ENCODE measurements at places on chromosomes 4 and X. TPM values are rescaled to one million over a fixed set of nuclear protein-coding genes. Genes with fewer than 3 reads are reported as not detected.
A peak's percentile ranks its signal among the peaks of the same experiment; 100 is the strongest.

DNA sequence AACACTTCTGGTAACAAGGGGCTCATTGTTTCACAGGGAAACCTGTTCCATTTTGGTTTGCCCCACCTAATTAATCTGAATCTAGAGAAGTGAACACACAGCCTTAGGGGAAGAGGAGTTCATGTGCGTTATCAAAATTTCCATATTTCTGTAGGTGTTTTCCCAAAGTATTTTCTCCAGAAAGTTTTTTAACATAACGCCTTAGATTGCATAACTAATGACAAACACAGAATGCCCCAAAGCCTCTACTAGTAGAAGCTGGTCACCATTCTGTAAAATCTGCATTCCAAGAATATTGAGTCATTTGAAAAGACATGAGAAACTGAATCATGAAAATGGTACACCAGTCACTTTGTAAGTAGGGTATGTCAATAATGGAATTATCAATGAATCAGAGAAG, 41.1 kb downstream of the IL13RA2 start:
- no peak overlapping the region for H3K27ac ChIP-seq
- H3K4me1 ChIP-seq: no peaks in the 10 kb centered on the region
- H3K4me3 ChIP-seq: no peak overlapping the region

IL2 gene
- total RNA-seq: not detected

DNA sequence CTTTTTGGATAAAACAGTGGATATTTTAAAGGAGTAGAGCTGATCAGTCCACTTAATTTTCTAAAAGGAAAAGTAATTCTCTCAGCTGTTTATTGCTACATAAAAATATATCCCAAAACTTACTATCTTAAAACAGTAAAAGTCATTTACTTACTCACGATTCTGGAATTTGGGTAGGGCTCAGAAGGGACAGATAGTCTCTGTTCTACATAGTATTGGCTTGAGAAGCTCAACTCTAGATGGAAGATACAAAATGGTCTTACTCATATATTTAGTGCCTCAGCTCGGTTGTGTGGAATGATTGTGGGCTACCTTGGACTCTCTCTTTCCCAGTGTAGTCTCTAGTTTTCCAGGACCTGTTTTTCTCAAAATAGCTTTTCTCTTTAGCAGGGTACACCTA, 691.5 kb upstream of the POU3F4 start:
- no peaks in the 10 kb centered on the region for H3K4me1 ChIP-seq
- no peaks in the 10 kb centered on the region for H3K36me3 ChIP-seq
- H3K4me3 ChIP-seq: no peak overlapping the region
- no peak for DNase-seq

- H3K4me3 ChIP-seq: no peak overlapping the region
- H3K27ac ChIP-seq: no peak overlapping the region
- no peak for DNase-seq
- H3K36me3 ChIP-seq: no peaks in the 10 kb centered on the region
Measured at GRCh38 chr4:169996379-169997240, 29.6 kb downstream of the MFAP3L start.

GRCh38 chr4:42995343-42995944, 102.9 kb downstream of the GRXCR1 start:
- no peak for DNase-seq
- H3K4me3 ChIP-seq: no peak overlapping the region
- H3K4me1 ChIP-seq: no peaks in the 10 kb centered on the region
- H3K27ac ChIP-seq: no peak overlapping the region
- no peaks in the 10 kb centered on the region for H3K36me3 ChIP-seq

DNA sequence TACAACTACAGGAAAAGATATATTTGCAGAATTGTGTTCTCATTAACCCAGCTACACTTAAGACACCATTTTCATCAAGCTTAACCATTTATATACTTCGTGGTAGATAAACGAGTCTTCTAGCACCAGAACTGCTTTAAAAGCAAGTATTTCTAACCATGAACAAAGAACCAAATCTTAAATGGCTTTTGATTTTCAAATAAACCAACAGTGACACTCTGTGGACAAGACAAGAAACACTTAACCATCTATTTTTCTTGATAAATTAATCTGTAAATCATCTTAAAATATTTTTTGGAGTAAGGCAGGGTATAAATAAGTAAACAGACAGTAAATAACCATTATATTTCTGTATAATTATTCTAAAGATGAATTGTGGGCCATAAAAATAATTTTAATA, 10.2 kb downstream of the BEND2 start:
- no peaks in the 10 kb centered on the region for H3K4me1 ChIP-seq
- peak; percentile 34 for DNase-seq
- H3K27me3 ChIP-seq: no peaks in the 10 kb centered on the region
- no peak overlapping the region for H3K4me3 ChIP-seq
- no peak overlapping the region for H3K27ac ChIP-seq

CSAG2 gene
- total RNA-seq: not detected

Data from left lung (tissue), 14 donors.